ENCODE measurements at places on chromosomes 2 and 18. TPM values are rescaled to one million over a fixed set of nuclear protein-coding genes. Genes with fewer than 3 reads are reported as not detected.
A peak's percentile ranks its signal among the peaks of the same experiment; 100 is the strongest.

Gene INHBB
- total RNA-seq, result 0.25 TPM

Gene SKOR2
- total RNA-seq, result not detected

Gene AKAIN1
- not detected for total RNA-seq

Gene CERKL
- total RNA-seq, result not detected

Gene BOK
- total RNA-seq, result 39.4 TPM

Gene FOXI3
- not detected for total RNA-seq

Gene MBD1
- 69.6 TPM for total RNA-seq

Gene FSHR
- total RNA-seq, result not detected

Gene SLC9A4
- total RNA-seq, result not detected

Gene RAB6C
- not detected for total RNA-seq

Gene COL6A3
- total RNA-seq, result 0.14 TPM

Gene SERPINB7
- not detected for total RNA-seq

Gene CPS1
- 18.0 TPM for total RNA-seq

Gene NLRC4
- not detected for total RNA-seq

Gene CYRIA
- total RNA-seq, result 27.0 TPM

Gene INHA
- total RNA-seq, result not detected

Gene RNF125
- total RNA-seq, result 0.60 TPM

Gene LAMA1
- 0.07 TPM for total RNA-seq

Gene DIPK1C
- not detected for total RNA-seq

DNA sequence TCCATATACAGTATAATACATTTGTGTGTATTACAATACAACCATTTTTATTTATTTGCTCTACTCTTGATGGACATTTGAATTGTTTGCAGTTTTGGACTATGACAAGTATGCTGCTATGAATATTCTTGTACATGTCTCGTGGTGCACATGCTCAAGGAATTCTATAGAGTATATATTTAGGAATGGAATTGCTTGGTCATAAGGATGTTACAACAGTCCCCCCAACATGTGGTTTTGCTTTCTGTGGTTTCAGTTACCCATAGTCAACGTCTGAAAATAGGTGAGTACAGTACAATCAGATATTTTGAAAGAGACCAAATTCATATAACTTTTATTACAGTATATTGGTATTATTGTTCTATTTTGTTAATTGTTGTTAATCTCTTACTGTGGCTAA is 24.1 kb upstream of the PLEKHM3 start:
- DNase-seq, result no peak

- no peak for DNase-seq
Measured at GRCh38 chr2:60540074-60540473, 13.4 kb downstream of the BCL11A start.

DNA sequence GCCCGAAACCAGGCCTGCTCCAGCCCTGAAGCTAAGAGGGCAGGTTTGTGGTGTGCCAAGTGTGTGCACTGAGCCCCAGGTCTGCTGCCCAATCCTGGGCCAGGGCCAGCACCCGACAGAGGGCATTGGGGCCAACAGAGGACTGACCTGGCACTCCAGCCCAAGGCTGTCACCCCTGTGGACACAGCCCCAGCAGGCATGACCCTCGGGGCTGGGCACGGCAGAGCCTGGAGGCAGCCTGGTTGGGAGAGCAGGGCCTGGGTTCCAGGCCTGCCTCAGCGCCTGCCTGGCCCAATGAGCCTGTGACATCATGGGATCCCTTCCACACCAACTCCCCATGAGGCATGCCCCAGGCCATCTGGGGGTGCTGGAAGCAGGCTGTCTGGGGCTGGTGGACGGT is 10.8 kb upstream of the SNED1 start:
- no peak for DNase-seq

GRCh38 chr2:184646177-184646576 is 47.8 kb downstream of the ZNF804A start:
- DNase-seq, result no peak

- DNase-seq, result no peak
Measured at GRCh38 chr2:1758774-1759610, 14.7 kb upstream of the PXDN start.

GRCh38 chr2:6994536-6995128 is 77.4 kb downstream of the RNF144A start:
- DNase-seq, result no peak

DNA sequence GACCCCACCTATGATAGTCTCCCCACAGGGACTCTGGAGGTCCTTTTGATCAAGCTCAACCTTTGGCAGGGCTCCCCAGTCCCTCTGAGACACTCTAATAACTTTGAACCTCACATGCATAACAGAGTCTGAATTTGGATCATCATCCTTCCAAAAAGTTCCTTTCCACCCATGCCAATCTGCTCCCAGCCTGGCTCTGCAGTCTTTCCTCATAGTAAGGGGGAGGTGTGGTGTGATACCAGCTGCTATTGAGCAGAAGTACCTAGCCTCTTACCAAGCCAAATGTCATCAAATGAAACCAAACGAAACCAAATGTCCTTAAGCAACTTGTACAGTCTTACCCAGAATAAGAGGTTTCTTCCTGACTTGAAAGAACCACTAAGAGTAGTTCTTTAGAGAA is 36.5 kb downstream of the DTNA start:
- DNase-seq, result no peak

DNA sequence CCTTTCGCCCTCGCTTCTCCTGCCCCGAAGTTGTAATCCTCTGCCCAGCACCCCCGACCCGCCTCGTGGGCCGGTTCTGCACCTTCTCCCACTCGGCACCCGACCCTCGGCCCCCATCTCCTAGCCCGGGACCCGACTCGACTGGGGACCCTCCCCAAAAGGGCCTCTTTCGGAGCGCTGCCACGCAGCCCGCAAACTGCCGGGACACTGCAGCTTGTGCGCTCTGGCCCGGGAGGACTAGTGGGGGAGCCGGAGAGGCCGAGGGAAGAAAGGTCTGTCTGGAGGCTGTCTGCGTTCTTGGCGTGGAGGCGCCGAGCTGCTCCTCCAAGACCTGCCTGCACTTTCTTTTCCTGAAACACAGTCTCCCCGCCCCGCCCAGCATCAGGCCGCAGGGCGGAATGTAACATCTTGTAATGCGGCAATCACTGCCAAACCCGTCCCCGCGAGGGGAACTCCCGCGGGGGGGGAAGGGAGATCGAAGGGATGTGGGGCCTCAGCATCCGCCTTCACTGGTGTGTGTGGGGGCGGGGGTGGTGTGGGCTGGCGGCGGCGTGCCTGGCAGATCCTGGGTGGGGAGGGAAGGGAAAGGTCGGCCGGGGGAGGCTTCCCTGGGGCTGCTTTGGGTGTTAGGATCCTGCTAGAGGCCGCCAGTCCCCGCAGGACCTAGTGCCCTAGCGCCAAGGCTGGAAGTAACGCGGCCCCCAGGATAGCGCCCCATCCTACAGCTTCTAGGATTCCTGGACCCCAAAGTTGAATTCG is 7.4 kb downstream of the DLX2 start:
- DNase-seq, result no peak

DNA sequence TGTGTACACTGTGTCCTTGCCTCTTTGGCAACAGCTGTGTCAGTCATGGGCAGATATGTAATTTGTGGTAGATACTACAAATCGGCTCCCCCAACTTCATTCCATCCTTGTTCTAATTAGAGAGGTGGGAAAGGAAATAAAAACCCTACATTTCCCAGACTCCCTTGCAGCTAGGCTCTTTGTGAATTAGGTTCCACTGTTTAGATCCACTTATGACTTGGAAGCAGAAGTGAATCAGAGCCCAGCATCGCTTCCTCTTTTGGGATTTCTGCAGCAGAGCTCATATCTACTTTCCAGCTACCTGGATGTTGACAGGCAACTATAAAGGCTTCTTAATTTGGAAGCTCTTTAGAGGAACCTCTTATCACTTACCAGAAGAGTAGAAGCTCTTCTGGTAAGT is 34.1 kb upstream of the NARS1 start:
- DNase-seq, result no peak

- no peak for DNase-seq
Measured at GRCh38 chr2:114222344-114222743, 220.1 kb upstream of the DPP10 start.

GRCh38 chr2:99756059-99756458 is 266.2 kb upstream of the REV1 start:
- DNase-seq, result no peak

- no peak for DNase-seq
Measured at GRCh38 chr2:41720331-41721251, 327.2 kb upstream of the PKDCC start.

DNA sequence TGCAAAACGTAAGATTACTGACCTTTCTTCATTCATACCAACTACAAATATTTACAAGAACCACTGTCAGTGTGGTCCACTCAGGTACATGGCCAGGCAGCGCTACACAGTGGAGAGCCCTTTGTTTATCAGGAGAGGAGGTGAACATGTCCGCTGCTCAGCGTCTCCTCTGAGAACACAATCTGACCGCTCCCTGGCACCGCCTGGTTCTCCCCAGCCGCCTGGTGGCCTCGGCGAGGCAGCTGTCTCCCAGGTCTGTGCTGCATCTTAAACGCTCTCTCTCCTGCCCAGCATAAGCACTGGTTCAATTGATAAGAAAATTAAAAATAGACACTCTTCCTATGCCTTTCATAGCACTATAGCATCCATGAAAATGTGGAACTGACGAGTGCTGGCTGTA is 146.8 kb upstream of the PXDN start:
- no peak for DNase-seq

GRCh38 chr2:182248362-182248761 is 178.5 kb downstream of the PDE1A start:
- no peak for DNase-seq

DNA sequence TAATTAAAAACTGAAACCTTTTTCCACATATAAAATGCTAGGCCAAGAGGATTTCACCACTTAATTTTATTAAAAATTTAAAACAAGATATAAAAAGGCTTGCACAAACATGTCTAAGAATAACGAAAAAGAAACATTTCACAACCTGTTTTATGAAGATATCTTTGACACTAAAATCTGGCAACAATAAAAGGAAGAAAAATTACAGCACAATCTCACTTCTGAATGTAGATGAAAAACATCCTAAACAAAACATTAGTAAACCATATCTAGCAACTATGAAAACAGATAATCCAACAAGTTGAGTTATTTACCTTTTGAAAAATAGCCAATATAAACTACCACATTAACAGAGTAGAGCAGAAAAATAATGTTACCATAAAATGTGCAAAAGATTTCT is 185.4 kb upstream of the MMADHC start:
- DNase-seq, result no peak

GRCh38 chr2:236242057-236242495 is 22.1 kb downstream of the ASB18 start:
- no peak for DNase-seq

DNA sequence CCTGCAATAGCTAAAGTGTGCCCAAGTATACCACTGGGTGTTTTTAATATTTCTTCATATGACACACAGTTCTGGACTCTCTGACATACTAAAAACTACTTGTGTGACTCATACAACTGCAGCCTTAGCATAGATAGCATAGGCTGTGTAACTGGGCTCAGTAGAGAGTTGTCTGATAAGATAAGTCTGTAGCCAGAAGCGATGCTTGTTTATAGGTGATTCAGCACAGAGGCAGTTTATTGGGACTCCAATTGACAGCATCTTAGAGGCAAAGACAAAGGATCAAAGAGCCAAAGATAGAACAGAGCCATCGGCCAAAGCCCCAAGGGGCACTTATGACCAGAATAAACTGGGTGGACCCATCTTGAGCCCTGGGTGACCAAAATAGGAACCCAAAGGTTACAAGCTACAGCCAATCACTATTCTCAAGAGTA is 42.3 kb downstream of the AAK1 start:
- DNase-seq, result peak; percentile 43

GRCh38 chr2:37020212-37020886 is 54.0 kb upstream of the STRN start:
- peak; percentile 75 for DNase-seq

GRCh38 chr2:205175831-205176230 is 506.5 kb upstream of the NRP2 start:
- no peak for DNase-seq

GRCh38 chr2:20689428-20690264 is 22.7 kb downstream of the GDF7 start:
- no peak for DNase-seq

DNA sequence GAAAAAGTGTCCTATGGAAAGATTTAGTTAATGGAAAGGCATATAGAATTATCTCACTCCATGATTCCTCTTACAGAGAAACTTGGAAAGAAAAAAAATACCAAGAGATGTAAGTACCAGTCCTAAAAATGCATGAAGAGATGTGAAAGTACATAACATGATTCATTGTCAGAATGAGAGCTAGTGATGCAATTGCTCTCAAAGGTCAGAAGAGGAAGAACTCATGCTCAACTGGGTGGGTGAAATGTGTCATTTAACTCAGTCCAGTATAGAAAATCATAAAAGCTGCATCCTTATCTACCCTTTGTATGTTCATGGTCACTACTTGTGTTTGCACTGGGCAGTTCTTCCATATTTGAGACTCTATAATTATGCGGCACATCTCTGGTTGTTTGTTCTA is 300.0 kb upstream of the PIK3C3 start:
- no peak for DNase-seq

- DNase-seq, result no peak
Measured at GRCh38 chr2:189258616-189259365, 79.2 kb upstream of the COL5A2 start.

DNA sequence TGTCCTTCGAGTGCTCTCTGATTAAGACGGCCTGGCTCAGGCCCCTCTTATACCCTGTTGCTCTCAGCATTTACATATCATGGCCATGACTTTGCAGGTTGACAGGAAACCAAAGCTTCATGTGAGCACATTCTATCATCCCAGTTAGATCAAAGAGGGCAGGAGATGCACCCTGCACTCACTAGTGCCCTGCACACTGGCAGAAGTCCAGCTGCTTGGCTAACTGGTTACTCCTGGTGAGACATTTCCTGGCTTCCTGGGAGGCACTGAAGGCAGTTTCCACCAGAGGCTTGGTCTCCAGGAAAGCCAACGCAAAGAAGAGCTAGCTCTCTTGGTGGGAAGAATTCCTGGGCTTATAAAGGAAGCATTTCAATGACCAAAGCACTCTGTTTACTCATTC is 66.3 kb downstream of the LIPG start:
- no peak for DNase-seq

GRCh38 chr2:182638667-182639066 is 77.4 kb upstream of the DNAJC10 start:
- no peak for DNase-seq

GRCh38 chr2:235229236-235229635 is 264.6 kb upstream of the AGAP1 start:
- DNase-seq, result no peak

- no peak for DNase-seq
Measured at GRCh38 chr18:23143815-23144261, 8.6 kb downstream of the CABLES1 start.
